ENCODE measurements at places on chromosomes 3 and 15.

DNA sequence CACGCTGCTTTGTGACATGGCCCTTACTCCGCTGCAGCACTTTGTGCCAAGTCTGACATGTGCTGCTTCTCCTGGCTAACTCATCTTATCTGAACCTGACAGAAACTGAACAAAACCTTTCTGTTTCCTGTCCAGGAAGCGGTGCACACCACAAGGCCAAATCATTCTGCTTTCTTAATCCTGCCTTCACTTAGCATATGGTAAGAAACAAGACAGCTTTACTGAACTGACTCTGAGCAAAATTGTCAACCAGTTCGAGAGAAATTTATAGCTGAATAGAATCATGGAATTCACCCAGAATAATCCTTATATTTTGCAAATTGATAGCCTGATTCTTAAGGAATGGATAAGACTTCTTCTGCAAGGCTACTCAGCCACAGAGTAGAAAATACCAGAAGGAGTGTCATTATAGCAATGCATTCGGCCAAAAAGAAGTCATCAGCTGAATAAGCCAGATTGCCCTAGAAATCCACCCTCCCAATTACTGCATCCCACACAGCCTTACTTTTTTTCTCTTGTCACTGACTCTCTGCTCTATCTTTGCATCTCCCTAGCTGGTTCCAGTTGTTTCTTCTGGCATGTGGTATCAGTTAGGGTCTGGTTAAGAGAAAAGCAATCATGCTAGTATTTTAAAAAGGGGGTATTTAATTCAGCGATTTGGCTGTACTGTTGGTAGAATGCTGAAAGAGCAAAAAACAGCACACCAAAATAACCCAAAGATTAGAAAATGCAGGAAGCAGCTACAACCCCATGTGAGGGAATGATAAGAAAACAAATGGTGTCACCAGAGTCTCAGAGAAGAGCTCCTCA lies 41.6 kb upstream of the STRIT1 start:
- no peaks in the 10 kb centered on the region for H3K36me3 ChIP-seq
- no peak overlapping the region for H3K27ac ChIP-seq
- H3K27me3 ChIP-seq, result no peaks in the 10 kb centered on the region
- DNase-seq, result no peak
- H3K4me1 ChIP-seq, result no peaks in the 10 kb centered on the region

DNA sequence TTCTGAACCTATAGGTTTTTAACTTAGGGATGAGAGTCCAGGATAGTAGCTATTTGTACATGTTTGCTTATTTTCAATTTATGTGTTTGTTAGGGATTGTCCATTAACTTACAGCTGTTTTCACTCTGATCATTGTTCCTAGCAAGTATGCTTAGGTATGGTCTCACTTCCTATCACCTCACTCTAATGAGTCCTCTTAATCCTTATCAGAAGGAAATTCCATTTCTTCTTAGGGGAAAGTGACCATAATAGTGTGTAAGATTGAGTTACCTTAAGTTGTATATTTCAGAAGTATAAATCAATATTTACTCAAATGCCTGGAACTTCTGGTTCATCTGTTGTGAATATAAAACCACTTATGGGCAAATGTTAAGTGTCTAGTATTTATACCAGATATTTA lies 53.0 kb downstream of the PIAS1 start:
- H3K27ac ChIP-seq, result no peak overlapping the region
- H3K4me1 ChIP-seq, result peaks cover 31% of the 10 kb centered on the region
- H3K4me3 ChIP-seq, result no peak overlapping the region
- H3K36me3 ChIP-seq, result no peaks in the 10 kb centered on the region

GRCh38 chr3:128285967-128286321 lies 132.7 kb downstream of the EEFSEC start:
- H3K4me1 ChIP-seq, result peaks cover 23% of the 10 kb centered on the region
- H3K27me3 ChIP-seq, result no peaks in the 10 kb centered on the region
- no peaks in the 10 kb centered on the region for H3K36me3 ChIP-seq
- no peak for DNase-seq

- H3K27ac ChIP-seq, result no peak overlapping the region
- H3K4me1 ChIP-seq, result peaks cover 46% of the 10 kb centered on the region
- no peaks in the 10 kb centered on the region for H3K36me3 ChIP-seq
Measured at GRCh38 chr3:197354568-197355001, 56.2 kb upstream of the DLG1 start.

- H3K4me3 ChIP-seq, result no peak overlapping the region
- peaks cover 56% of the 10 kb centered on the region for H3K4me1 ChIP-seq
- no peaks in the 10 kb centered on the region for H3K27me3 ChIP-seq
- H3K36me3 ChIP-seq, result no peaks in the 10 kb centered on the region
Measured at GRCh38 chr15:71511796-71512681, 298.3 kb upstream of the NR2E3 start.

DNA sequence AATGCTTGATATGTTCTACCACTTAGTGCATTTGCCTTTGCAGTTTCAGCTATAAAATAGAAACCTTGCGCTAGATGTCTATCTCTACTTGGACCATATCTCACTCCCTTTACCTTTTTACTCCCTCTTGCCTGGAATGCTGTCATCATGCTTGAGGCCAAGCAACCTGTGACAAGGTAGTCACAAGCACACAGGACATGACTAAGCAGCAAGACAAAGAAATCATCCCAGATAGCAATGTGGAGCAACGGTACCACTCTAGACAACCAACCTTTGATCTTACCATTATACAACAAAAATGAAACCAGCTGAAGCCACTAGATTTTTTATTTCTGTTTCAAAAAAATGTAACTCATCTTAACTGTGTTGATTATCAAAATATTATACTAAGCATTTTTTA lies 50.5 kb upstream of the SPSB4 start:
- H3K27me3 ChIP-seq, result no peaks in the 10 kb centered on the region
- no peaks in the 10 kb centered on the region for H3K36me3 ChIP-seq
- no peak for DNase-seq
- H3K4me1 ChIP-seq, result no peaks in the 10 kb centered on the region
- no peak overlapping the region for H3K4me3 ChIP-seq

- no peaks in the 10 kb centered on the region for H3K36me3 ChIP-seq
- no peak for DNase-seq
- no peak overlapping the region for H3K4me3 ChIP-seq
- peaks cover 6% of the 10 kb centered on the region for H3K4me1 ChIP-seq
- no peak overlapping the region for H3K27ac ChIP-seq
Measured at GRCh38 chr3:101925564-101925963, 76.2 kb downstream of the NFKBIZ start.

- H3K4me3 ChIP-seq, result no peak overlapping the region
- no peaks in the 10 kb centered on the region for H3K27me3 ChIP-seq
- DNase-seq, result no peak
- no peaks in the 10 kb centered on the region for H3K4me1 ChIP-seq
- H3K27ac ChIP-seq, result no peak overlapping the region
Measured at GRCh38 chr3:168933614-168934013, 729.9 kb downstream of the MECOM start.

DNA sequence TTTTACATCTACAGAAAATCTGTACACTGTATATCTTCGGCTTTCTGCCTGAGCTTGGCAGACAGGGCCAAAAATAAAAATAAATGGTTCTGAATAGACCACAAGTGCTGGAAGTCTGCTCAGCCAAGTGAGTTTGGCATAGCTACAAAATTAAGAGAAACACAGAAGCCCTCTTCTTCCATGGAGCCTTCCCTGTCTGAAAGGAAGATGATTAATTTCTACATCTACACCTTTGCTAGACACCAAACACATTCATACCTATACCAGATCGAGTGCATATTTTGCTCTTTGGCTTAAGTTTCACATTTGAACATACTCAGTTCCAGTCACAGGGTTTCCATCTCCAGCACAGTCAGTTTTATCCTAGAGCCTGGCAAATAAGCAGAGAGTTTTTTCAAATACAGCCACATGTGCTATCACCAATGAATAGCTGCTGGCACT lies 224.6 kb downstream of the GREM1 start:
- peak overlapping the region; percentile 3 for H3K4me3 ChIP-seq
- no peak overlapping the region for H3K27ac ChIP-seq
- no peaks in the 10 kb centered on the region for H3K36me3 ChIP-seq
- H3K4me1 ChIP-seq, result no peaks in the 10 kb centered on the region
- H3K27me3 ChIP-seq, result no peaks in the 10 kb centered on the region

DNA sequence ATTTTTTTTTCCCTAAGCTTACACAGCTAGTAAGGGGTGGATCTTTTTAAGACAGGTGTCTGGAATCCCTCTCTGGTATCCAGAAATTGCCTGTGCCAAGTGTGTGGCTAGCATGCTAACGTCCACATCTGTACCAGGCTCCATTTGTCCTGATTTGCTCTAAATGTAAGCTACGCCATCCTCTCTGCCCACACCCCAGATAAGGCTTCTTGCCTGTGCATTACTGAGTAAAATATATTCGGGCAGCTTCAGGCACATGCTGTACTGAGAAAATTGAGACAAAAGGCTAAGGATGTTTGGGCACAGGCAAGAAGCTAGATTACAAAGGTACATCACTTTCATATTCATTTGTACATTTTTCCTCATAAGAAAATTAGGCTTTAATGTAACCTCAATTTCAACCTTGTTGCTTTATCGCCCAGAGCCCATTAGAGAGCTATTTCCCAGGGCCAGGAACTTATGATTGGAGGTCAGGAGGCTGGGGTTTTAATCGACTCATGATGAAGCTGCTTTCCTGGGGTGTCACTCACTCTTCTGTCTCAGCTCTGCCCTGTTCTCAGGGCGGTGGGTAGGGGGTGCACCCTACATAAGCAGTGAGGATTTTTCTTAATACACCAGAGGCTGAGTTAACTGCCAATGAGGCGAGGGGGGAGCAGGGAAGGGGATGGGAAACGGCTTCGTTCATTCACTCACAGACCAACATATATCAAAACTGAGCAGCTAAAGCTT lies 106.3 kb downstream of the RORA start:
- H3K36me3 ChIP-seq, result no peaks in the 10 kb centered on the region
- no peak overlapping the region for H3K4me3 ChIP-seq
- no peak overlapping the region for H3K27ac ChIP-seq

DNA sequence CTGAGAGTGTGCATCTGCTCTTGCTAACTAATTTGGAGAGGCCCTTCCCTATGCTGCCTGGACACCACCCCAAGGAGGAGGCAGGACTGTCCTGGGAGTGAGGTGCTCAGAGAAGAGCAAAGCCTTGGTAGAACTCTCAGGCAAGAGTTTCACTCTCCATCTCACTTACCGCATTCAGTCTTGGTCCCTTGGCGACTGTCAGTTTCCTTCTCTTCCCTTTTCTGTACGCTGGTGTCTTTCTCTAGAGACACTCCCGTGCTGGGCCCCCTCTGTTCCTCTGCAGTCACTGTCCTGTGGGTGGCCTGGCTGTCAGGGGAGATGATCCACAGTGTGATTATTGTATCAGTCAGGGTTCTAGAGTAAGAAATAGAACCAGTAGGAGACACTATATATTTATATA lies 44.0 kb downstream of the IDH2 start:
- H3K27ac ChIP-seq, result no peak overlapping the region
- DNase-seq, result no peak
- H3K4me3 ChIP-seq, result no peak overlapping the region
- no peaks in the 10 kb centered on the region for H3K36me3 ChIP-seq
- H3K4me1 ChIP-seq, result peaks cover under 1% of the 10 kb centered on the region
- H3K27me3 ChIP-seq, result no peaks in the 10 kb centered on the region

DNA sequence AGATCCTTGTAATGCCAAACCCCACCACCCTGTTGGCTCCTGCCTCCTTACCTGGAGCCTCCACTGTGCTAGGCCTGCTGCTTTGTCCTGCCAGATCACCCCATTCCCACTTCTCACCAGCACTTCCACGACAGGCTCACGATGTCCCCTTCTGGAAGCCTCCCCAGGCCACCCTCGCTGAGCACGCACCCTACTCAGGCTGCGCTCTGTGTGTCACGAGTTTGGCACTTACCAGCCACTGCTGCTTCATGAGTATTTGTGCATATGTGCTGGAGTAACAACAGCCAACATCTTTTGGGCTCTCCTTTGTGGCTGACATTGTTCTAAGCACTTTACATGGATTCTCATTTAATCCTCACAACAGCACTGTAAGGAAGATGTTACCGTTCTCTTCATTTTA lies 58.1 kb downstream of the PDIA5 start:
- H3K27ac ChIP-seq, result no peak overlapping the region
- H3K36me3 ChIP-seq, result peaks cover 4% of the 10 kb centered on the region
- no peak overlapping the region for H3K4me3 ChIP-seq
- H3K4me1 ChIP-seq, result peaks cover 14% of the 10 kb centered on the region
- DNase-seq, result no peak
- no peaks in the 10 kb centered on the region for H3K27me3 ChIP-seq

- DNase-seq, result no peak
- H3K27ac ChIP-seq, result peak overlapping the region; percentile 52
- H3K36me3 ChIP-seq, result peaks cover 17% of the 10 kb centered on the region
- H3K27me3 ChIP-seq, result no peaks in the 10 kb centered on the region
- peaks cover 35% of the 10 kb centered on the region for H3K4me1 ChIP-seq
- H3K4me3 ChIP-seq, result no peak overlapping the region
Measured at GRCh38 chr3:50582083-50582482, 12.8 kb downstream of the HEMK1 start.

DNA sequence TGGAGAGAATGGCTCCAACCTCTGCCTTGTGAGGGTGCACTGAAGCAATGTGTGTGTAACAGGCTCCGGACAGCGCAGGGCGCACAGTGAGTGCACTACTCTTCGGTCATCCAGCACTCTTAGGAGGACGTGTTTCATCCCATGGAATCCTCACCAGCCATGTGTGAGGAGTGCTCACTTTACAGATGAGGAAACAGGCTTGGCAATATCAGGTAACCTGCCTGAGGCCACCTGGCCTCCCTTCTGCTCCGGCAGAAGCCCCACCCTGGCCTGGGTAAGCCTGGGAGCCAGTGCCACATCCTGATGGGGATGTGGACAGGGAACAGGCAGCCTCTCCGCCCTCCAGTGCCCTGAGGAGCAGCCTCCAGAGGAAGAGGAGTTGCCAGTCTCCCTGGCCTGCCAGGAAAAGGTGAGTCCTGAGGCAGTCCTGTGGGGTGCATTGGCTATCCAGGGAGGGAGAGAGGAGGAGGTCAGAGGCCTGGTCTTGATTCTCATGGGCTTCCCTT lies 39.4 kb upstream of the LIMD1 start:
- H3K4me1 ChIP-seq, result peaks cover 52% of the 10 kb centered on the region
- no peaks in the 10 kb centered on the region for H3K27me3 ChIP-seq
- no peak for DNase-seq
- no peak overlapping the region for H3K27ac ChIP-seq
- no peaks in the 10 kb centered on the region for H3K36me3 ChIP-seq
